ENCODE measurements at places on chromosomes 12 and 14.

DNA sequence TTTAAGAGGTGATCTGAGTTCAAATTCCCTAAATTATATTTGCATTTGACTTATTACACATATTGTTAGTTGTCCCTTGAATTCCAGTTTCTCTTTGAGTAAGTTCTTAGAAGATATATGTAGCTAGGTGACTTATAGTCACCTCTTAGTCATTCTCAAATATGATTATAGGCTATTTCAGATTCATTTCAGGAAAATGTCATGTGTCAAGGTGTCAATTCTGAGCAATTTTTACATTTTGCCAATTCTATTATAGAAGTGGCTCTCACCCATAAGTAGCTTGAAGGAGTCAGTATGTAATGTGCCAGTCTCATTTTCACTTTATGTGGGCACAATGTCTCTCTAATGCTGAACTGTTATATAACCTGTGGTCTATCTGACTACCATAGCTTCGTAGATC lies 623.4 kb downstream of the DIO2 start:
- no peak for DNase-seq

GRCh38 chr12:128796439-128797118 lies 27.2 kb downstream of the SLC15A4 start:
- DNase-seq: no peak

GRCh38 chr12:92648242-92649031 lies 54.4 kb upstream of the PLEKHG7 start:
- DNase-seq: no peak

GRCh38 chr12:30794591-30795409 lies 40.0 kb upstream of the CAPRIN2 start:
- no peak for DNase-seq

DNA sequence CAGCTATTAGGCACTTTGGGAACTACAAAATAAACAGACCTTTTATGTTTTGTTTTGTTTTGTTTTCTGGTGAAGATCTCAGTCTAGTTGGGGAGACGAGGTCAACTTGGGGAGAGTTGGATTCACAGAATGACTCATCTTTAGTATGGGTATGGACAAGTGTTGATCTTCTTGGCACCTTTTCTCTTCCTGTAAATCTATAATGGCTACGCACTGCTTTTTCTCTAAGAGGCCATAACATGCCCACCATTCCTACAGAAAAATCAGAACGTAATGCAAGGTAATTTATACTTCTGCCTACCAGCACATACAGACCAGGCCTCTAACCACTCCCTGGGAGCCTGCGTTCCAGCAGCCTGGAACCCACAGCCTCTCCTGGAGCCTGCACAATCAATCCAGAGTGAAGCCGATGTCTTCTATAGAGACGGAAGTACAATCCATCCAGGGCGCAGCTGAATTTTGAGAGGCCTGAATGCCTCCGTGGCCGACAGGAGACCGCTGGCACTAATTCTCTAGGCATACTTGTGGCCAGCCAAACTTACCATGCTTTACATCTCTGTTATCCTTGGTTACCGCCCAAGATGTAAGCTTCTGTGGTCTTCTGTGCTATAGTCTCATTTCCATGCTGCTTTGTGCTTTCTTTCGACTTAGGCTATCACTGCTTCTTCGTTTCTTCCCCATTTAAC lies 717 bp downstream of the PPHLN1 start:
- DNase-seq: peak; percentile 21

GRCh38 chr12:6229224-6230218 lies 29.3 kb downstream of the CD9 start:
- DNase-seq: peak; percentile 54

DNA sequence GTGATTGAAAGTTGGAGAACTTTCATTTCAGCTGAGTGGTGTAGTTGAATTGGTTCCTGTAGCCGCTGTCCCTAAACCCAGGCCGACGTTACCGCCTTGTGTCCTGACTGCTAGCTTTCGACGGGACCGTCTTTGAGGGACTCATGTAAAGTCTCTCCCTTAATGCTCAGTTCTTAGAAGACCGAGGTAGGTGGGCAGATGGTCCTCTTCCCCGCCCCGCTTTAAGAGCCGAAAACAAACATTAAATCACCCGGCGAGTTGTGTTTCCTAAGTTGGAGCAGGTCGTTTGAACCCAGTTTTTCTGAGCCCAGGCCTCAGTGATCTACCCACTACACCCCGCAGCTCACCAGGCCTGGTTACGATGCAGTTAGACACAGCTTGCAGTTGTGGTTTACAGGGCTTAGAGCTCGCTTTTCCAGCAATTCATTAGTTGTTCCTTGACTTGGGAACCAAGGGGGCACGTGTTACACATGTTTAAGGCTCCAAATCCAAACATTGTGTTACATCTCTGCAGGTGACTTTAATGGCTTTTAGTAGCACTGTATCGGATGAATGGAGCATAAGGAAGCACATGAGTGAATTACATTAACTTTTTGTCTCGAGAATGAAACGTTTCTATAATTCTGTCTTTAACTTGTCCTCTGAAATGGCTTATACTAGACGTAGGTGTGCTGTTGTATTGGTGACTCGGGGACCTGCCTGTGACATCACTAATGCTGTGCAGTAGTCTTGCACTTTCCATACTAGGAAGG lies 790 bp downstream of the NEDD1 start:
- DNase-seq: peak; percentile 6

GRCh38 chr12:80513211-80513610 lies 69.2 kb downstream of the PTPRQ start:
- no peak for DNase-seq

DNA sequence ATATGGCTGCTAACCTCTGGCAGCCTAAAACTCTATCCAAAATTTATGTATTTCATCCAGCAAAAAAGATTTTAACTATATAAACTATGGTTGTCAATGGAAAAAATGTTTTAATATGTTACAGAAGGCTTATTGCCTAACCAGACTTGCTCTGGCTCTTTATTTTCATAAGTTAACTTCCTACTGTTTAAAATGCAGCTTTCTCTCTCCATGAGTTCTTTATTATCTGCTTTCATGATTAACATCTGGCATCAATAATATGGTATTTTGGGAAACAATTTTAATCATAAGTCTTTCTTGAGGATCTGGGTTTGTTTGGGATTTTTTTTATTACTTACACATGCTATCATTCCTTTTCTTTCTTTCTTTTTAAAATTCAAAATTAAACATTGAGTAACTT lies 20.5 kb downstream of the KERA start:
- DNase-seq: peak; percentile 33

DNA sequence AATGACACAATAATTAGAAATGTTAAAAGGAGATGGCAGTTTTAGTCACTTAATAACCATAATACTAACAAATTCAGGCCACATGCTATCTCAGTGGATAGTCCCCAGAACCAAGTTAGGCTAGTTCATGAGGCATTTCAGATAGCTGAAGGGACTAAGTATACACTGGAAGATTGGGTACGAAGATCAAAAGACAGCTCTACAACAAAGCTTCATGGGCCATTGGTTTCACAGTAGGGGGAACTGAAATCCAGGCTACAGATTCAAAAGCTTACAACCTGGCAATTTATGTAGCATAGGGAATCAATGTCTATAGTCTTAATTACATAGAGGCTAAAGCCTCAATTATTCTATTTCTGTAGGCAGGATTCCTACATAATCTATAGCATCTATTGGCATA lies 343.0 kb downstream of the RGS6 start:
- DNase-seq: no peak

GRCh38 chr12:51269174-51270066 lies 795 bp downstream of the SMAGP start:
- DNase-seq: peak; percentile 17

DNA sequence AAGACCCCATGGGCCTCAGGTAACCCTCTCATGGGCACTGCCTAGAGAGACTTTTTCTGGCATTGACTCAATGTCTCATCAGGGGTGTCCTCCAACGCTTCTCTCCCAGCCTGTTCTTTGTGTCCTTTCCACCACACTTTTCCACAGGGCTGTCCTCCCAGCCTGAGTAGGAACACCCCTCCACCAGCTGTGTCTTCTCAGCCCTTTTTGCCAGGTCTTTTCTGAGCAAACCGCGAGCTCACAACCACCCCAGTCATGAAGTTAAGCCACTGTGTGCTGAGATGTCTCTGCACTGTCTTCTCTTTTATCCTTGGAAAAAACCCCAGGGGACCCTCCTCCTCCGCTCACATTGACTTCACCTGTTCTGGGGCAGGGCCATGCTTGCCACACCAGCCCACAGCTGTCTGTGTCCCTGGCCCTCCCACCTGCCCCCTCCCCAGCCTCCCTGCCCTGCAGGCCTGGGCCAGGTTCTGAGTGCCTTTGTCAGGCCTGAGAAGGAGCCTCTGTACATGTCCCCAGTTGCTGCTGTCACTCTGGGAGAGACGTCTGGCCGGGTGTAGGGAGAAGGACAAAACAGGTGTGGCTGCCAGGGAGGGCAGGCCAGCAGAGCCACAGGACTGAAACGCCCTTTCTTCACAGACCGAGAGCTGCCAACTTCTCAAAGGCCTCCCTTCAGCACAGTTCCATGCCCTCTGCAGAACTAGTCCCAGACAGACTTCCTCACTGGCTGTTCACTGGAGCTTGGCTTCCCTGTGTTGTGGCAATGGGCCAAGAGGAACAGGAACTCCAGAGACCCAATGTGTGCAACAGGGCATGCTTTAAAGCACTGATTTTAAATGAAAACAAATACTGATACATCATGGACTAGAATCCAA lies 50.5 kb upstream of the PNMA1 start:
- no peak for DNase-seq

DNA sequence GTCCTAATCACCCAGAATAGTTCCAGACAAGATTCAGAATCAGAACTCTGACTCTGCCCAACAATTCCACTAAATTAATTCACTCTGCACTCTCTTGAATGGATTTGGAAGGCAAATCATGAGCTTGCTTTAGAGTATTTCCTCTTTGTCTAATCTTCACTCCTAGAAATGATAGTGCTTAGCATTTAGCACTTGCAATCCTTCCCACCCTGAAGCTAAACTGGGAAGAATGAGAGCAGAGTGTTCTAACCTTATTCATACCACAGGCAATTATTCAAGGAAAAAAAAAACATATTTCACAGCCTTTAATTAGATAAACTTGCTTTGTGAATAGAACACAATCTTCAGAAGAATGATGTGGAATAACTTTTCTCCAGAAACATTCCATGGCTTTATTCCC lies 264.6 kb downstream of the PAWR start:
- no peak for DNase-seq

GRCh38 chr12:89539426-89540223 lies 13.8 kb upstream of the POC1B start:
- no peak for DNase-seq

- no peak for DNase-seq
These were observed 13.7 kb upstream of the OR6J1 start for GRCh38 chr14:22657861-22658260.

DNA sequence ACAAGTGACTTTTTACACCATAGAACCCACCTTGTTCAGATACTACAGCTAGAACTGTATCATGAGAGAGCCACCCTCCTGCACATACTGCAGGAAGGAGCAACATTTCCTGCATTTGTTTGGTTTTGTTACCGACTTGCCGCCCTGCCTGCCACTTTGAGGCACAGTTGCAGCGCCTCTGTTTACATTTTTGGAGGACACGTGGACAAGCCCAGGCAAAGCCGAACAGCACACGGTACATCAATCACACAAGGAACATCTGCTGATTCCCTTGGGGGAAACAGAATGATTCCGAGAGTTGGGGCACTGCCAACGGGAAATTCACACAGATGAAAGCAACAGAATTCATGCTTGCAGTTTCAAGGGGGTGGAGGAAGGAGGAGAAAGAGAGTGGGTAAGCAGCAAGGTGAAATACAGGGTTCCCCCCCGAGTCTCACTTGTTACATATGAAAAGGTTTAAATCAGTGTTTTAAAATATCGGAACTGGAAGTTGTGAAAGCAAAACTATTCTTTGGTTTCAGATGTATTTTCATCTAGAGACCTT lies 110.7 kb downstream of the BTG1 start:
- peak; percentile 70 for DNase-seq

DNA sequence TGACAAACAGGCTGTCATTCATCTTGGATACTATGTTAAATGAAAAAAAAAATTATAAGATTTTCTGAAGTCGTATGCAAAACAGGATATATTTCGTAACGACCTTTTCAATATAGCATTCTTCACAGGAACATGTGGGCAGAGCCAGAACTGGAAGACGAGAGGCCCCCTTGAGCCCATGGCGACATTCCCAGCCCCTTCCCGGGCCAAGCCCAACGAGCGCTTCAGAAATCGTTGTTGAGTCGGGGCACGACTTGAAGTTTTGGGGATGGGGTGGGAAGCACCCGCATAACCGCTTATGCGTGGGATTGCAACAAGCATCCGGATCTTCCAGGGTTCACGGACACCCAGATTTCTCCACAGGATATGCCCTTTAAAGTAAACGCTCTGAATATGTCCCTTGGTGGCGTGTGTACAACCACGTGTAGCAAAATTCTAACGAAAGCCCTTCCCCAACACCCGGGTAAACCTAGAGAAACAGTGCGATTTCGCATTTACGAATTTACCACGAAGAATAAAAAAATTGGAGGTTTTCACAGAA lies 736 bp downstream of the C14orf39 start:
- peak; percentile 18 for DNase-seq

DNA sequence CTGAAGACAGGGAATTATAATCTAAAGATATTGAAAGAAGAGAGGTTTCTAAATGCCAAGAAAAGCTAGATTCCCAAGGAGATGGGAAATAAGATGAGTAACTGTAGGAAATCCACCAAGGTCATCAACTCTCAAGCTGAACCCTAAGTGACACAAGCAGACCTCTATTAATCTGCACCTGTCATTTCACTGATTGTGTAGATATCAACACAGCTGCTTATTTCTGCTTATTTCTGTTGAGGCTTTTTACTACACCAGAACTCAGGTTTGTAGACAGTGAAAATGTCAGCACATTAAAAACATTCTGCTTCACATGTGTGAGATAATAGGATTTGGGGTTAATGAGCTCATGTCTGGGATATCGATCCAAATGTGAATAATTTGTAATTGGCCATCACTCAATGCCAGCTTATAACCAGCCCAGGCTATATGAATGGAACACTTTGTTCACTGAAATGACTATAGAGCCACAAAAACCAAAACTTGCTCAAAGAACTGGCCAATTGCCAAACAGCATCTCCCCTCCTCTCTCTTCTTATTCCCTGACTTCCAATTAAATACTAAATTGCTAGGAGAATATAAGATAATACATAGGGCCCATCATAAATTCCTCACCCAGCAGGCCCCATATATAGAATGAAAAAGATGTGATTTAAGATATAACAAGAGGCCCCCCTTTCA lies 188.7 kb upstream of the ARID2 start:
- peak; percentile 6 for DNase-seq

DNA sequence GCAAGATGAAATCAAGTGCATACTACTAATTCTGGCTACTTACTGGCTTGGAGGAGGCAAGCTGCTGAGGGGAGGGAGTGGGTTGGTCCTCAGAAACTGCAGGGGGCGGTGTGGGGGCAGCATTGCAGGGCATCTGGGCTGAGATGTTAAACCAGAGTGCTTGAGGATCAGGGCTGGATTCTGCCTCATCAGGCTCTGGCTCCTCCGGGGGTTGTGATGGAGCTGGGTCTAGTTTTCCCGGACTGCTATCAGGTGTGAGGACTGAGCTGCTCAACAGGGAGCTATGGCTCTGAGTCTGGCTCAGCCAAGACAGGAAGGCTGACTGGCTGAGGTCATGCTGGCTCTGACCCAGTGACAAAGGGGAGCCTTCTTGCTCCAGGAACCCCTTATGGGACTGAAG lies 28.6 kb downstream of the BAZ2A start:
- no peak for DNase-seq

Measured in brain (organoid and tissue), 16 donors.